ENCODE measurements at places on chromosomes 7 and 10.

GRCh38 chr10:46551701-46552525 is 4.5 kb downstream of the GPRIN2 start:
- DNase-seq: no peak

GRCh38 chr7:101705331-101705730 is 76.2 kb upstream of the MYL10 start:
- DNase-seq: no peak

GRCh38 chr10:6813856-6814255 is 233.8 kb upstream of the PRKCQ start:
- no peak for DNase-seq

GRCh38 chr10:55750458-55750857 is 610.6 kb downstream of the ZWINT start:
- no peak for DNase-seq

- DNase-seq: no peak
Observed at GRCh38 chr7:86149024-86149665, 494.6 kb upstream of the GRM3 start.

GRCh38 chr10:5043716-5044115 is 40.1 kb upstream of the AKR1C2 start:
- no peak for DNase-seq

- DNase-seq: no peak
Observed at GRCh38 chr7:44094365-44094764, 9.8 kb upstream of the AEBP1 start.

DNA sequence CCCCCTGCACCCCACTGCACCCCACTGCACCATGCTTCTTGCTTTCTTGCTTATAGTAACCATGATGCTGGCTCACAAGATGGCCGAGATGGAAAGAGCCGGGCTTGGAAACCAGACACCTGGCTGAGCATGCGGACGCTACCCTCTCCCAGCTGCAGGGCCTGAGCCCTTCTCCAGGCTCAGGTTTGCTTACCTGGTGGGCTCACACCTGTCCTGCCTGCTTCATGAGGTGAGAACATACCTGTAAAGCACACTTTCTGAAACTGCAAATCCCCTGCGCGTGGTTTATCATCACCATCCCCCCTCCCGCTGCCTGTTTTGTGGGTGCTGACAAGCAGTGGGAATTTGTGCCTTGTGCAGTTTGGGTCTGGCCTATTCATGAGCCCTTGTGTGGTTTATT is 302.7 kb downstream of the GLRX3 start:
- no peak for DNase-seq

- no peak for DNase-seq
Observed at GRCh38 chr7:18290223-18290622, 205.3 kb upstream of the HDAC9 start.

DNA sequence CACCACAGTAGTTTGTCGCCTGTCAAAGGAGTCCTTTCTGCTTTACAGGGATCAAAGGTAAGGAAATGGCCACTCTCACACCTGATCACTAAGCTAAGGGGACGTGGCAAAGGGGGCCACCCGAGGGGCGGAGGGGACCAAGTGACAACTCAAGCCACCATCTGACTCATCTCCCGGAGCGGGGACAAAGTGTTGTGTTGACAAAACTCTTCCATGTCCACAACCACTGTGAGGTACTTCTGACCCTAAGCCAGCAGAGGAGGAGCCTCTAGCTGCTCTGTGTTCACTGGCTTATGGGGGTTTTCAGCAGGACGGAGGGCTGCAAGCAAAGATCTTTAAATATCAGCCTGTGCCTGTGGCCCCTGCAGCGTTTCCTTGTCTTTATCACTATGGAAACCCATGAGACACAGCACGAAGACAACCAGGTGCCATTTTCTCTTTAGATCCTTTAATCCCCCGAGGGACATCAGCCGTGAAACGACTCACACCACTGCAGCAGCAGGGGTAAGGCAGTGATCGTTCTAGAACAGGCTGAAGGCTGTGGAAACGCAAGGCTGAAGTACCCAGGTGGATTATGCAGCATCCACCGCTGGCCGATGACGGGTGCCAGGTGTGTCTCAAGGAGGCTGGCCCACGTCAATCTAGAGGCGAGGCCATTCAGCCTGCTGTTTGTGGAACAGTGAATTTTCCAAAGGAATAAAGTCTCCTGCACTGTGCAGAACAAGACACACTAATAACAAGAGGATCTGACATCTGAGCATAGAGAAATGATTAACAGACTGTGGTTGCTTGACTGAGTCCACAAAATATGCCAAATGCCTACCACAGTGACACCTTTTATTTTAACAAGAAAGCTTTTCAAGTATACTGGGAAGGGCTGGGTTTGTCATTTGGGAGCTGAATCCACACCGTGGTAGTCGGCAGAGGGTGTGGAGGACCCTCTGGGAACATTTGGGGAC is 26.6 kb upstream of the DDC start:
- DNase-seq: no peak

GRCh38 chr10:70183304-70183703 is 13.0 kb upstream of the SAR1A start:
- DNase-seq: no peak

DNA sequence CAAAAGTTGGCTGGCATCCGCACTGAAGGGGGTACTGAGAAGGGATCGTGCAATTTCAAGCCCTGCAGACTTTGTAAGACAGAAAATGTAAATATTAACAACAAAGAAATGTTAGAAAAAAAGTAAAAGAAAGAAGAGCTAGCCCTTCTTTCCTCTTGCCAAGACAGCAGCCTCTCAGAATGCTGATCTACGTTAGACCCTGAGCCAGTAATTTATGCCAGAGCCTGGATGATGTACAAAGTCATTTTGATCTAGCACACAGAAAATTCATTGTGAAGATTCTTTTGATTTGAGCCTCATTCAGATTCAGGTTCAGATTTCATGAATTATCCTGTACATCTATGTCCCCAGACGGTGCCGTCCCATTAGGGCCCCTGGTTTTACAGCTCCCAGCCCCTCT is 105.2 kb downstream of the PRKCQ start:
- DNase-seq: no peak

DNA sequence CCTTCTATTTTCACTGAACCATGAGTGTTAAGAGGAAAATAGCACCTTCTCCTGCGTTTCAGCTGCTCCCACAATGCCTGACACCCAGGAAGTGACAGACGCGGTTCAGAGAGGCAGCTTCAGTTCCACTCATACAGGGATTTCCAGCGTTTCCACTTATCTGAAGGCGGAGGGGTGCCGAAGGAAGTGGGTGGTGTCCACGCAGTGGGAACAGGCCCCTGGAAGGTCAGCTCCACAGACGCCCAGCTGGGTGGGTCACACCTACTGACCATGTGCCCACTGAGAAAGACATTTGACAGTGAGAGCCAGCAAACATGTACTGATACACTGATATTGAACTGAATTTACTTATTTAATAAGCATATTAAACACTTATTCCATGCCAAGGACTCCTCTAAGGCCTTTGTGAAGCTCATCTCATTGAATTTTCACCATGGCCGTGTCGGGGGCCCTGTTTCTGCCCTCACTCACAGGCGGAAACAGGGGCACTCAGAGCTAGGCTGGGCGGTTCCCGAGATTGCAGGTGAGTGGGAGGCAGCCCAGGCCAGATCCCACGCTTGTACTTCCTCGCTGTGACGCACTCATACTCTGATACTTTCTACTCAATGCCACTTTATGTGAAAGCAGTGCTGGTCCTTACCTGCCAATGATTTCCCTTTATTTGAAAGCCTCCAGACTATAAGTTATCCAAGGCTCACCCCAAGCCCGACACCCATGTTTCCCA is 96.8 kb downstream of the TCERG1L start:
- DNase-seq: no peak

- no peak for DNase-seq
Observed at GRCh38 chr7:101913851-101914250, 96.4 kb downstream of the CUX1 start.

DNA sequence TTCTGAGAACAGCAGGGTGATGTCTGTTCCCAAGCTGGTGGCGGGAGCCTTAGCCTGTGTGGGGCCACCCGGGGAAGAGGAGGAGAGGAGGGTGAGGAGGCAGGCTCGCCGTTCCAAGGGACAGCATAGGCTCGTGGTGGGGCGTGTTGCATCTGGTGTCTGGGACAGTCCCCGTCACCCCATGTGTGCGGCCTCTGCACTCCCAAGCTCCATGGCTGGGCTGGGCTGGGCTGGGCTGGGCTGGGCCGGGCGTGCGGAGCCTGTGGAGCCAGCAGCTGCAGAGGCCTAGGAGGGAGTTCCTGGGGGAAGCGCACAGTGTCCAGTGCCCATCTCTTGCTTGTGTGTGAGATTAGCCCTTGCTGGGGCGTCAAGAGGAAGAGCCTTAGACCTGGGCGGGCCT is 20.9 kb upstream of the TTYH3 start:
- no peak for DNase-seq

DNA sequence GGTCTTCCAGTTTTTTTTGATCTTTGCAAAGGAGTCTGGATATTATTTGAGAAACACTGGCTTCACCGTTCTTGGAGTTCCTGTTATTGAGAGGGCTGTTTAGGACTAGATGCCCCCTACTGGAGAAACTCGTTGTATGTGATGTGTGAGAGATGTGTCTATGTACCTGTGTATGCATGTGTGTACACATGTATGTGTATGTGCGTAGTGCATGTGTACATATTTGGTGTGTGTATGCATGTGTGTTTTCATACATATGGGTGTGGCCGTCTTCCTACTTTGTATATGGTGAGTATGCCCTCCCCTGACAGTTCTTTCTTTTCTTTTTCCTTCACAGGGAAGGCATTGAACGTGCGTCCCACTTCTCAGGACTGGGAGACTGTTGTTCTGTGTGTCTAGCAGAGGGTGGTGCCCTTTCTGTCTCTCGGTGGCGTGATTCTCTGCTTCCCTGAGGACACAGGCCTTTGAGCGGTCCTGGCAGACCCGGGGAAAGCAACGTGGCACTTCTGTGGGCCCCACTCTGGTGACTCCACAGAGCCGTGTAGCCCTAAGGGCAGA is 3.0 kb upstream of the CALHM3 start:
- DNase-seq: no peak

DNA sequence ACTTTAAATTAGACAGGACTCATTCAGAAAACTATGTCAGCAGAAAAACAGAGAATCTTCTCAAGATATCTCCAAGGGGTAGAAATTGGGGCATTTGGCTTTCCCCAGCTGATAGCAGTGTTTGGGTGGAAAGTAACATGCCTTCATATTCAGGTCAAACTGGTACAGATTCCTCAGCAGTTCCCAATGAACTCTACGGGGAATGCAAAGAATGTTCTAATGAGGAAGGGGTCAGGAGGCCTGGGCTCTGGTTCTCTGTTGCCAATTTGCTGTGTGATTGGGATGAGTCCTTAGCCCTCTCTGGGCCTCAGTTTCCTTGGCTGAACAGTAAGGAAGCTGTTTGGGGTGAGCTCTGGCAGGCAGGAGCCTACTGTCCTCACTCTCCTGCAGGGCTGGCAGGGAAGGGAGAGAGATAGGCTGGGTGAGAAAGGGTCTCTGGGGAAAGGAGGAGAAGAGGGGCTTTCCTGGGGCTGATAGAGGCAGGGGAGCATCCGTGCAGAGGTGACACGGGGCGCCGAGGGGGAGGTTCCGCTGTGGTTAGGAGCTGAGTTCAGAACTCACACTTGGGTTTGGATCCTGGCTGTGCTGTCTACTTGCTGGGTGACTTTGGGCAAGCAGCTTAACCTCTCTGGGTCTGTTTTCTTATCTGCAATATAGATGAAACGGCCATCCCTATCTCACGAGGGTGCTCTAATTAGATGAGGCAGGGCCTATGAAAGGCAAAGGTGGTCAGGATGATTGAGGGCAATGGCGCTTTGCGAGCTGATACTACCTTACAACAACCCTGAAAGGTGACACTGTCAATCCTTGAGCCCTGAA is 45.1 kb downstream of the SPOCK2 start:
- DNase-seq: no peak

GRCh38 chr10:77156406-77156879 is 481.2 kb downstream of the KCNMA1 start:
- no peak for DNase-seq

DNA sequence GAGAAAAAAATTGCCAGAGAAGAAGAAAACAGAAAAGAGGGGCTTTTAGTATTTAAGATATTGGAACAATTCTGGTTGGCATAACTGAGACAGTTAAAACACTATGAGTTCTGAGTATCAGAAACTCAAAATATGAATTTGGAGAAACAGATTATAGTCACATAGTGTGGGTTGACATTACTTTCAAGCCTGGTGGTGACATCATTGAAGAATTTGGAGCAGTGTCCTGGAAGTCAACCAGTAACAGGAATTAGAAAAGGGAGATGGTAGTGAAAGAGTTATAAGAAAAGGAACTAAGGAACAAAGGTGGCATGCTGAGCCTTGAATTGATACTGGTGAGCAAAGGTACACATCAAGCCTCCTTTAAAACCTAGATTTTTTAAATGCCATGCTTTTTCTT is 88.2 kb downstream of the ZNF438 start:
- no peak for DNase-seq

GRCh38 chr7:94142281-94142680 is 138.1 kb upstream of the BET1 start:
- DNase-seq: no peak

DNA sequence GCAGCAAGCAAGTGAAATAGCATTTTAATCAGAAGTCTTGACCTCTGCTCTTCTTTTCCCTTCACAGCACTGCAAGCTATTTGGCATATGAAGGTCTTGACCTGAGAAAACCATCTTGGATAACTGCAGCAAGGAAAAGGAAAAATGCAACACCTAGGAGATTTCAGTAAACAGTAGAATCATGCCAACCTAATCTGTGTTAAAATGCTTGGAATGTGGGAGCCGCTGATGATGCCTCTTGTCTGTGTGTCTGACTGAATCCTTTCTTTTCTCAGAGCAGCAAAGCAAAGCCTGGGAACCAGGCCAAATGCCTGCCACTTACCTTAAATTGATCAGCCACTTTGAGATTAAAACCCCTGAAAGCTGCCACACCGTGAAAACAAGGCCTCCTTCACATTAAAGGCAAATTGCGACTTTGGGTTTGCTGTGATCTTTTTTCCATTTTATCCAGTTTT is 80.4 kb upstream of the CDK6 start:
- no peak for DNase-seq

DNA sequence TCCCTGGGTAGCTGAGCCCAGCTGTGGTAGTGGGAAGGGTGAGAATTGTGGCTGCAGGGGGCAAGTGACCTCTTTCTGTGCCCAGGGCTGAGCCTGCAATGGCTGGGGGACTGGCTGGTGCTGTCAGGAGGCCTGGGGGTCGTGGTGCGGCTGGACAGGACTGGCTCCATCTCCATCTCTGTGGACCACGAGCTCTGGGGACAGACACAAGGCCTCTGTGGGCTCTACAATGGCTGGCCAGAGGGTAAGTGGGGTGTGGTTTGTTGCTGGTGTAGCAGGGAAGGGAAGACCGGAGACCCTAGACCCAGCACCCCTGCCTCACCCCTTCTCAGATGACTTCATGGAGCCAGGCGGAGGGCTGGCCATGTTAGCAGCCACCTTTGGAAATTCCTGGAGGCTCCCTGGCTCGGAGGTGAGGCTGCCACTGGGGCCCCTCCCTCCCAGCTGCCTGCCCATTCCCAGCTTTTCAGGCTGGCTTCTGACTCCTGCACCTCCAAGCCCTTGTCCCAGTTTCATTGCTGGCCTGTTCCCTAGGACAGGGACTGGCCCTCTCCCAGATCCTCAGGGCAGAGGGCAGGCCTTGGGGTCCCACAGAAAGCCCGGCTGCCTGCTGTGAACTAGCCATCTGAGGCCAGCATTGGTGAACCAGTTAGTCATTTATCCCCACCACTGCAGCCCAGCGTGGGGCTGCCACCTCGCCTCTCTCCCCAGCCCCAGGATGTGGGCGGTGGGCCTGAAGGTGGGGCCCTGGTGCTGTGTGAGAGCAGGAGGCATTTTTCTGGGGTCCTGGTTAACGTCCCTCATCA is 5.5 kb upstream of the ZNF467 start:
- no peak for DNase-seq

- peak; percentile 70 for DNase-seq
Observed at GRCh38 chr10:27360581-27361172, 120.1 kb upstream of the ACBD5 start.

GRCh38 chr10:14879928-14880193 is 1.2 kb downstream of the SUV39H2 start:
- DNase-seq: no peak
